CD4-positive, CD25-positive, alpha-beta regulatory T cell (primary cell): ENCODE measurements at places on chromosomes 12 and 14. TPM values are rescaled to one million over a fixed set of nuclear protein-coding genes. Genes with fewer than 3 reads are reported as not detected.

The CLEC2A gene
- not detected for total RNA-seq

The KRT73 gene
- 1.0 TPM for total RNA-seq

The KRT83 gene
- total RNA-seq, result not detected

The MYF5 gene
- total RNA-seq, result not detected

The CCDC175 gene
- total RNA-seq, result 0.22 TPM

The TAS2R42 gene
- total RNA-seq, result not detected

The MAP3K9 gene
- 15.7 TPM for total RNA-seq

The KERA gene
- not detected for total RNA-seq

The INHBC gene
- total RNA-seq, result not detected

The ST8SIA1 gene
- 39.4 TPM for total RNA-seq

The RPL41 gene
- total RNA-seq, result 4,134 TPM

The CCDC38 gene
- not detected for total RNA-seq

The EEF1AKMT3 gene
- 3.7 TPM for total RNA-seq

The TAS2R9 gene
- total RNA-seq, result not detected

The ZNF839 gene
- 15.3 TPM for total RNA-seq

The SMCO2 gene
- not detected for total RNA-seq

The VSX2 gene
- total RNA-seq, result not detected

The PLEKHD1 gene
- 0.25 TPM for total RNA-seq

The SPIC gene
- total RNA-seq, result not detected

The PPFIA2 gene
- total RNA-seq, result not detected

The TNFAIP2 gene
- 0.64 TPM for total RNA-seq

The SRRM4 gene
- total RNA-seq, result not detected

The LMO3 gene
- not detected for total RNA-seq

The ARHGEF25 gene
- 0.64 TPM for total RNA-seq

The NOVA1 gene
- total RNA-seq, result 0.39 TPM

The ZNF10 gene
- 24.2 TPM for total RNA-seq

The PSME2 gene
- 167 TPM for total RNA-seq

The CCDC60 gene
- total RNA-seq, result not detected

The HOXC11 gene
- not detected for total RNA-seq

The GLI1 gene
- total RNA-seq, result 0.47 TPM

The DEGS2 gene
- total RNA-seq, result not detected

The POTEG gene
- not detected for total RNA-seq

The CCDC197 gene
- not detected for total RNA-seq

The RPL10L gene
- not detected for total RNA-seq

The SERPINA12 gene
- total RNA-seq, result not detected

The CLEC1B gene
- 2.6 TPM for total RNA-seq

The SLC6A13 gene
- 0.49 TPM for total RNA-seq

The TGFB3 gene
- total RNA-seq, result 7.4 TPM

The SDS gene
- total RNA-seq, result not detected

The HSPB8 gene
- total RNA-seq, result not detected

The KCNK13 gene
- 0.20 TPM for total RNA-seq

The RECQL gene
- 39.6 TPM for total RNA-seq

The ETFBKMT gene
- 0.52 TPM for total RNA-seq

The C1S gene
- total RNA-seq, result 5.7 TPM

The MNAT1 gene
- 17.0 TPM for total RNA-seq

The ZBTB42 gene
- 3.6 TPM for total RNA-seq

The RBP5 gene
- total RNA-seq, result not detected

The TMEM30B gene
- total RNA-seq, result 2.1 TPM

The ENDOU gene
- total RNA-seq, result not detected

The NELL2 gene
- 11.9 TPM for total RNA-seq

The GALNT8 gene
- total RNA-seq, result 7.3 TPM
